ENCODE measurements at places on chromosomes 3 and 15.

GRCh38 chr15:26562336-26562735, 210.5 kb downstream of the GABRB3 start:
- no peak for DNase-seq

DNA sequence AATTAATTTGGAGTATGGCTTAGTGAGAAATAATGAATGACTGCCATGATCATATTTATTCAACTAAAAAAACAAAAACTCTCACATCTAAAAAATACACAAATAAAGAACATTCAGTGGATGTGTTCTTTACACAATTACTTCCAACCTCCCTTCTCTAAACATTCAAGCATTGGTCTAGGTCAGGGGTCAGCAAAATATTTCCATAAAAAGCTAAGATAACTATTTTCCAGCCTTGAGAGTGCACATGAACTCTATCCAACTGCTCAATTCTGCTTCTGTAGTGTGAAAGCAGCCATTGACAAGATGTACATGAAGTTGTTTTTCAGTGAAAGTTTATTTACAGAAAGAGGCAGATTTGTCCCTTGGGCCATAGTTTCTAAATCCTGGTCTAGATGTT, 406.3 kb downstream of the MAGI1 start:
- no peak for DNase-seq

GRCh38 chr15:81157195-81157938, 23.3 kb downstream of the CFAP161 start:
- no peak for DNase-seq

DNA sequence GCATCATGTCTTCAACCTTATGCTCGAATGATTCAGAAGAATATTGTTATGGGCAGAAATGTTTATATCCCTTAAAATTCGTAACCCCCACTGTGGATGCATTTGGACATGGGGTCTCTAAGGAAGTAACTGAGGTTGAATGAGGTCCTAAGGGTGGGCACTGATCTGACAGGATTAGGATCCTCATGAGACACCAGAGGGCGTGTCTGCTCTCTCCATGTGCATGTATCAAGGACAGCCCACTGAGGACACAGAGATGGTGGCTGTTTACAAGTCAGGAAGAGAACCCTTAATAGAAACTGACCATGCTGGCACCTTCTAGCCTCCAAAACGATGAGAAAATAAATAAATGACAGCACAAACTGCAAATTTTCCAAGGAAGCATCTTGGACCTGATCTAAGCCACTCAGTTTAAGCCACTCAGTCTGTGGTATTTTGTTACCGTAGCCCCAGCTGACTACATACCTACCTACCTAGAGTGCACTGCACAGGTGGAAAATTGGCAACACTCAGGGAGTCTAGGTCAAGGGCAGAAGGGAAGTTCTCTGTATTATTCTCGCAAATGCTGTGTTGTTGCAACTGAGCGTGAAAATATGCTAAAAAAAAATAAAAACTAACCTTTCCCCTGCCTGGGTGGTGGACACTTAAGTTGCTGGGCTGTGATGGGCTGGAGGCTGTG, 126.6 kb downstream of the TJP1 start:
- no peak for DNase-seq

DNA sequence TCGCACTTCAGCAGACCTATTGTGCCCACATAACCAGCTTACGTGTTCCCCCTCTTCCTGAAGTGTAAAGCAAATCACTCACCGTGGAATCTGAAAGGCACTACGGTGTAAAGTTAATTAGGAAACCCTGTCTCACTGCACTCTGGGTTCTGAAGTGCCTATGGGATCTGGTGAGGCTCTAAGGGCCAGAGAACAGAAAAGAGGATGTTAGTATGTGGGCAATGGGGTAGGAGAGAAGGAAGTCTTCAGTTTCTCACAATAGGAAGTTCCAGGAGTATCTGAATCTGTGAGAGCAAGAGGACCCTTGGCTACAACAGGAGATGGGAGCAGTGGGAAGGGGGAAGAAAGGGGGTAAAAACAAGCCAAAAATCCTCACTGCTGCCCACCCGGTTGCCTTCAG, 71.4 kb downstream of the ITGB5 start:
- DNase-seq: no peak

DNA sequence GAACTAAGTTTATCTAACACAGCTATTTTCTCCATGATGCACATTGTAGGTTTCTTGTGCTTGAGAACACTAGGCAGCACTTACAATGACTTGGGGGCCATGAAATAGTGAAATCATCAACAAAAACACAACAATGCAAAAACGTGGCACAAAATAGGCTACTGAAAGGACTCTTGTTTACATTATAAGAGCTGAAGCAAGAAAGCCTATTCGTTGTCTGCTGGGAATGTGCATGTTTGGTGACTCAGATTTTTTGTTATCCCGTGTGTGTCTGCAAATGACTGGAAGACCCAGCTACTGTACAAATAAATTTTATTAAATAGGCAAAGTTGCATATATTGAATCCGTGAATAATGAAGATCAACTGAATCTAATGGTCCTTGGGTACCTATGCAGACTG, 85.0 kb downstream of the TCF12 start:
- DNase-seq: no peak

DNA sequence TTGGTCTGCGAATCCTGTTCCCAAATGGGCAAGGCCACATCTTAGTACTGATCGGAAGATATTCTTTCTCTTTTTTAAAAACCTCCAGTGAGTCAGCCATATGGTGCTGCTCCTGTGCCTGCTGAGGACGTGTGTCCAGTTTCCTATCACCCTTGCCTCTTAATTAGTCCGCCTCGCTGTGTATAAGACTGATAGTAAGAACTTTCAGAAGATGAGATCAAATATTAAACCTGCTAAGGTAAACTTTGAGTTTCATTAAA, 612 bp downstream of the UBA5 start:
- no peak for DNase-seq

Data from activated effector memory CD4-positive, alpha-beta T cell treated with Interleukin-2 at 50 U/mL for 16 hours (primary cell).